CD4-positive, alpha-beta T cell (primary cell): ENCODE measurements at places on chromosomes 5 and 9.
A peak's percentile ranks its signal among the peaks of the same experiment; 100 is the strongest.

- no peaks in the 10 kb centered on the region for H3K4me1 ChIP-seq
- no peaks in the 10 kb centered on the region for H3K36me3 ChIP-seq
- DNase-seq, result no peak
These were observed 426.8 kb downstream of the KIAA0825 start for GRCh38 chr5:94191604-94192003.

DNA sequence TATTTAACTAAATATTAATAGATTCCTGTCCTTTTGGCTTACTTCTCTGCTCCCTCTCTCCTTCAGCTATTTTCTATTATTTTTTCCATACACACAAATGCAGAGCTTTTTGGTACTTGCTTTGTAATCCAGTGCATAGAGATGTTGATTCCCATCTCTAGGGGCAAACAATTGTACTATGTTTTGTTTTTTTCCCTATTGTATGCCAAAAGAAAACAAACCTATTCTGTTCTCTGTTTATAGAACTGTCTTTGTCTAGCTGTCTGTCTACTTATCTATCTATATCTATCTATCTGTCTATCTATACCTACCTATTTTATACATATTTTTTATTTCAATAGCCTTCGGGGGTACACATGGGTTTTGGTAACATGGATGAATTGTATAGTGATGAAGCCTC is 121.6 kb upstream of the LIFR start:
- no peaks in the 10 kb centered on the region for H3K27me3 ChIP-seq
- no peak overlapping the region for H3K4me3 ChIP-seq
- DNase-seq, result no peak
- no peak overlapping the region for H3K27ac ChIP-seq
- no peaks in the 10 kb centered on the region for H3K4me1 ChIP-seq

DNA sequence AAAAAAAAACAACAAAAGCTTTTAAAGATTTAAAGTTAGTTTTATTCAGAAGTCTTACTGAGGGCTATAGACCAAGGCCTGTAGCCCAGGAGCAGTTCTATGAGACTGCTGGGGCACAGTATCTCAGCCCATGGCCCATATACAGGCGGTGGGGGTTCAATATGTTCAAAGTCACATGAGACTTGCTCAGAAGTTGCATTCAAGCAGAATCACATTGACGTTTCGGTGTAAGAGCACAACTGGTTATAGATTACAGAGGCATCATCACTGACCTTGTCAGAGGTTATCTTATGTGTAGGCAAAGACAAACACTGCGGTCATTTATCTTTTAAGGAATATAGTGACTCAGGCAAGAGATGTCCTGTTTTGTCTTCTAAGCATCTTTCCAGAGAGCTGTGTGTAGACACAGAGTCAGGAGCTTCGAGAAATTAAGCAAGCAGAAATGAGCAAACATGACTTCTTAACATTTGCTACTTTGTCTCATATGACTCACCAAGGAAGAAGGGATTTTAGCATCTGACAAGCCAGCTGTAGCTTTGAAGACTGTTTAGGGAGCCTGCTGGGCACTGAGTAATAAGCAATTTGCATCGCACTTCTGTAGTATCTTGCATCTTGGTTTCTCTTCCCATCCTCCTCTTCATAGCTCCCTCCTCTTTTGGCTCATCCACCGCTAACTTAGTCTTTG is 12.9 kb upstream of the F2RL1 start:
- no peaks in the 10 kb centered on the region for H3K4me1 ChIP-seq
- H3K4me3 ChIP-seq, result no peak overlapping the region
- no peaks in the 10 kb centered on the region for H3K36me3 ChIP-seq
- no peak overlapping the region for H3K27ac ChIP-seq
- DNase-seq, result no peak

DNA sequence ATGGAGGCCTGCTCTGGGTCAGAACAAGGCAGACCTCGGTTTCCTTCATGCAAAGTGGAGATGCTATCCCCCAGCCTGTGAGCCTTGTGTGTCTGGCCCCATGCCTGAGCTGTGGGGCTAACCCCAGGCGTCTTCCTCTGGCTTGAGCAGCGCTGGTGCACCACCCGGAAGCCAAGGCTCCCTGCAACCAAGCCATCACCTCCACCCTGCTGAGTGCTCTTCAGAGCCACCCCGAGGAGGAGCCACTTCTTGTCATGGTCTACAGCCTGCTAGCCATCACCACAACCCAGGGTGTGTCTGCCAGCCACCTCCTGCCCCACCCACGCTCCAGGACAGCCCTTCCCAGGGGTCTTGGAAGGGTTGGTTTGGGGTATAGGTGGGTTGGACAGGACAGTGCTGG is 16.2 kb downstream of the REXO4 start:
- H3K27me3 ChIP-seq, result no peaks in the 10 kb centered on the region
- no peak overlapping the region for H3K4me3 ChIP-seq
- DNase-seq, result no peak
- H3K36me3 ChIP-seq, result peaks cover 20% of the 10 kb centered on the region
- no peak overlapping the region for H3K27ac ChIP-seq

- H3K27ac ChIP-seq, result no peak overlapping the region
- H3K36me3 ChIP-seq, result no peaks in the 10 kb centered on the region
- H3K4me3 ChIP-seq, result no peak overlapping the region
- H3K27me3 ChIP-seq, result no peaks in the 10 kb centered on the region
- no peaks in the 10 kb centered on the region for H3K4me1 ChIP-seq
These were observed 114.9 kb downstream of the TRIO start for GRCh38 chr5:14257995-14258403.

- peaks cover 5% of the 10 kb centered on the region for H3K4me1 ChIP-seq
- no peak overlapping the region for H3K4me3 ChIP-seq
- H3K27ac ChIP-seq, result no peak overlapping the region
- H3K36me3 ChIP-seq, result no peaks in the 10 kb centered on the region
- no peaks in the 10 kb centered on the region for H3K27me3 ChIP-seq
These were observed 79.1 kb downstream of the UGCG start for GRCh38 chr9:111975709-111976108.

GRCh38 chr9:86326536-86326935 is 27.7 kb downstream of the TUT7 start:
- no peaks in the 10 kb centered on the region for H3K27me3 ChIP-seq
- H3K27ac ChIP-seq, result no peak overlapping the region
- no peak for DNase-seq
- no peak overlapping the region for H3K4me3 ChIP-seq

GRCh38 chr5:168879929-168880328 is 300.8 kb upstream of the PANK3 start:
- H3K36me3 ChIP-seq, result no peaks in the 10 kb centered on the region
- no peaks in the 10 kb centered on the region for H3K4me1 ChIP-seq
- no peak overlapping the region for H3K4me3 ChIP-seq

- no peak overlapping the region for H3K4me3 ChIP-seq
- no peaks in the 10 kb centered on the region for H3K4me1 ChIP-seq
- H3K27me3 ChIP-seq, result peaks cover 2% of the 10 kb centered on the region
- DNase-seq, result peak; percentile 20
These were observed 672.8 kb downstream of the ACTL7B start for GRCh38 chr9:108182950-108183381.

- H3K27ac ChIP-seq, result no peak overlapping the region
- no peaks in the 10 kb centered on the region for H3K4me1 ChIP-seq
- no peaks in the 10 kb centered on the region for H3K27me3 ChIP-seq
- H3K36me3 ChIP-seq, result no peaks in the 10 kb centered on the region
- no peak for DNase-seq
These were observed 311.9 kb upstream of the TRPC7 start for GRCh38 chr5:136677217-136677616.

GRCh38 chr5:1673042-1673677 is 126.5 kb downstream of the MRPL36 start:
- no peaks in the 10 kb centered on the region for H3K36me3 ChIP-seq
- H3K4me1 ChIP-seq, result peaks cover 2% of the 10 kb centered on the region
- no peak overlapping the region for H3K4me3 ChIP-seq
- DNase-seq, result no peak
- H3K27me3 ChIP-seq, result peaks cover 22% of the 10 kb centered on the region
- no peak overlapping the region for H3K27ac ChIP-seq

DNA sequence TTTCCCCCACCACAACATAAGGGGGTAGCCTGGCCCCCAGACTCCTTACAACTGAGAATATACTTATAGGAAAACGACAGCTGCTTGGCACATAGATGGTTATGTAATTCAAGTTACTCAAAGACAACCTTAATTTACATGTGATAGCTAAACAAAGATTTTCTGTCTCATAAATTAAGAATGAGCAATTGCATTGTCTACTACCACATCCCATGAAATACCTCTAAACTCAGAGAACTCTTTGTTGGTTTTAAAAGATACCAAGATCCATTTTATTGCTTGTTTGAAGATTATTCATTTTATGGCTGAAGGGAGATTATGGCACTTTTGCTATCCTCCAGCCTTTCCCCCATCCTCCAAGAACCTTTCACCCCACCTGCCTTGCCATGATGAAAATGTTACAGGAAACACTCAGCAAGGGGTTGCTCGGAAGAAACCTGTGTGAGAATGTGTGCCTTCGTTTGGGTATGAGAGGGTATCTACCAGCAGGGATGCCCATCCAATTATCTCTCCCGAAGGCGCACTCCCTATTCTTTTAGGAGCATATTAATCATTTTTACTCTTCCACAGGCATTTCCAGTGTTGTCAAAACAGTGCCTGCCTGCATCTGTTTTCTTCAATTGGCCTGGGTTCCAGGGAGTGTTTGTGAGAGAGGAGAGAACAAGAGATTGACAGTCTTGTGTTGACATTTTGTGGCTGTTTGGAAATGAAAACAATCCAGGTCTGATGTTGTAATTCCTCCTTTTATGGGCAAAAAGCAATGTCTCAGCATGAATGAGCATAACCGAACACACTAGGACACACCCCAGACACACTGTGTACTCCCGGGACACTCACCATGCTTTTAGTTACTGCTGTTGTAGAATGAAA is 208.0 kb upstream of the ANKRD55 start:
- H3K27ac ChIP-seq, result no peak overlapping the region
- DNase-seq, result no peak
- H3K4me1 ChIP-seq, result no peaks in the 10 kb centered on the region
- no peaks in the 10 kb centered on the region for H3K36me3 ChIP-seq
- no peaks in the 10 kb centered on the region for H3K27me3 ChIP-seq

DNA sequence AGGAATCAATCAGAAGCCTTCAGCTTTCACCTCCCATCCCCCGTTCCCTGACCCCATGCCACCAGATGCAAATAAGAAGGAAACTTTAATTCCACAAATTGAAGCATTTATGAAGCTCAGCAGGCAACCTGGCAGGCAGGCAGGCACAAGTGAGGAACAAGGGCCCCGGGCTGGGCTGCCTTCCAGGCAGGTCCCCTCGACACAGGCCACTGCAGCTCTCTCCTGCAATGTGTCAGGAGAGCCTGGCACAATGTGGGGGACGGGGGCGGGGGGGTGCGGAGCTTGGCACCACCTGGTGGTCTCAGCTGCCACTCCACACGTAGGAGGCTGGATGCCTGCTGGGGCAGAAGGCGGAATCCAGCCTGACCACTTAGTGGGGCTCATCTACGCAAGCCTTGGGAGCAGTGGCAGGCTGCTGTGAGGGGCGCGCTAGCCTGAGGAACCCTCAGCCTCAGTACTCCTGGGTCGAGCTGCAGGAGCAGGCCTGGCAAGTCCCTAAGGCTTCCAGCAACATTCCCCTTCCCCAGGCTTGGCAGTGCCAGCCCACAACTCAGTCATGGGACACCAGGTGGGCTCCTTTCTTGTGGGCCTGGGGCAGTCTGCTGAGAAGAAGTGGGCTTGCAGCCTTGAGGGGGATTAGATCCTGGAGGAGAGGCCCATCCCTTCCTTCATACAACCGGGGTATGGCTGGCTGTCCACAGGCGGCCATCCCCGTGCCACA is 50.2 kb upstream of the KCNMB1 start:
- H3K4me3 ChIP-seq, result no peak overlapping the region
- H3K27me3 ChIP-seq, result no peaks in the 10 kb centered on the region
- DNase-seq, result no peak
- no peaks in the 10 kb centered on the region for H3K36me3 ChIP-seq
- H3K27ac ChIP-seq, result no peak overlapping the region

DNA sequence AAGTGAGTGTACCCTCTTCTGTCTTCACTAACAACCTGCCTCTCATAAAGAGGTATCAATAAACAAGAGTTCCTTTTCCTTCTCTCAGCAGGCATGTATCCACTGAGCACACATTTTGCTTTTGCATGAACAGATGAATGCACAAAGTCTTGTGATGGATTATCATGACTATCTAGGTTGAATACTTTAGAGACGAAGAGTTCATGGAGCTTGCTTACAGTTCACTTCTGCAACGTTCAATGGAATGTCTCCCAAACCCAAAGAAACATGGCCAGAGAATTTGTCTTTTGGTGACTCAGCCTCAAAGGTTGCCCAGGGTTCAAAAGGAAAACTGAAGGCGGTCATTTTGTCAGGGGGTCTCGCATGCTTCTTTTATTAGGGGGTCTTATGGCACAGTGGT is 55.4 kb downstream of the BRINP1 start:
- H3K27me3 ChIP-seq, result no peaks in the 10 kb centered on the region
- no peak for DNase-seq
- H3K4me3 ChIP-seq, result no peak overlapping the region
- no peaks in the 10 kb centered on the region for H3K4me1 ChIP-seq

DNA sequence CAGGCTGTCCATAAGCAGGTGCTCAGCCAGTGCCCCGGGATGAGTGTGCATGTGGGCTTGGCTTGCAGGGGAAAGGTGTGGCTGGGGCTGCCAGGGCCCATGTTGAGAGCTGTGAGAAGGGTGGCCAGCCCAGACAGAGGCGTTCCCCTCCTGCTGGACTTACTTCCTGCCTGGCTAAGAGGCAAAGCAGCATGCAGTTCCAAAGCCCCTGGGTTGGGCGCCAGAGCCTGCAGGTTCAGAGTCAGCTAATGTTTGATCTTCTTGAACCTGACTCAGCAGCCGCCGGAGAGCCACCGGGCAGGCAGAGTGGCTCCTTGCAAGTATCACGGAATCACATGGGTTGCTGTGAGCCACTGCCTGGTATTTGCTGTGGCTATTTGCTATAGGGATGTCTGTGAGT is 168.4 kb upstream of the MAP1B start:
- H3K27ac ChIP-seq, result no peak overlapping the region
- no peak for DNase-seq
- no peaks in the 10 kb centered on the region for H3K4me1 ChIP-seq
- no peaks in the 10 kb centered on the region for H3K36me3 ChIP-seq

DNA sequence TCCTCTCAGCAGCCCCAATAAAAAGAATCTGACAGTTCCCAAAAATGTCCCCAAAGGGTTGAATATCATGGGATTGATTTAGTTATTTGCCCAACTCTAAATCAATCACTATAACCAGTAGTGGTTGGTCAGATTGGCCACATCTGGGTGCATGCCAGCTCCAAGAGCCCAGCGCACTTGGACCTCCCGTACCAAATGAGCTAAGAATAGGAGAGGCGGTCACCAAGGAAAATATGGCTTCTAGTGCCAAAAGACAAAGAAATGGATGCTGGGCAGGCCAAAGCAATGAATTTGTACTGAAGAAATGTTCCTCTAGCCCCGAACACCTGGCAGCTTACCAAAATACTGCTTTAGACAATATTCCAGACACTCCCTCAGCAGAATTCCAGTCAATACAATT is 80.3 kb downstream of the RCL1 start:
- H3K4me1 ChIP-seq, result no peaks in the 10 kb centered on the region
- no peak for DNase-seq
- no peaks in the 10 kb centered on the region for H3K36me3 ChIP-seq
- H3K27ac ChIP-seq, result no peak overlapping the region

DNA sequence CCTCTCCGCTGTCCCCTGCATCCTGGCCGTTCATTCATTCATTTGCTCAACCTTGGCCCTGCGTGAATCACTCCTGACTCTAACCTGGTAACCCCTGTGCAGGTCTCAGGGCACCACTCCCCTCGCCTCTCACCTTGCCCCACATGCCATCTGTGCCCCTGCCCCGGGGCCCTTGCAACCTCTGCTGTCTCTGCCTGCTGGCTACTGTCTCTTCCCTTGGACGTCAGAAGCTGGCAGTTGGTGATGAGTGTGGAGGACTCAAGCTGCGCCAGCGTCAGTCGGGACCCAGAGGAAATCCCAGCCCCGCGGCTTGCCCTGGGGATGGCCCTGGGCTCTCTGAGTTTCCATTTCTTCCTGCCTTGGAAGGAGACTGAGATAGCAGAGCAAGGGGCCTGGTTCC is 154.9 kb downstream of the OLFM1 start:
- H3K27me3 ChIP-seq, result peaks cover 4% of the 10 kb centered on the region
- no peaks in the 10 kb centered on the region for H3K4me1 ChIP-seq
- DNase-seq, result no peak
- no peak overlapping the region for H3K4me3 ChIP-seq
- H3K36me3 ChIP-seq, result no peaks in the 10 kb centered on the region
